Pancreas (tissue), 10 donors: ENCODE measurements at places on chromosomes 11 and 22. TPM values are rescaled to one million over a fixed set of nuclear protein-coding genes. Genes with fewer than 3 reads are reported as not detected.

The CABP4 gene
- 1.5 TPM for total RNA-seq

GRCh38 chr22:22799561-22799960, 88.1 kb upstream of the IGLL5 start:
- no peak for DNase-seq

DNA sequence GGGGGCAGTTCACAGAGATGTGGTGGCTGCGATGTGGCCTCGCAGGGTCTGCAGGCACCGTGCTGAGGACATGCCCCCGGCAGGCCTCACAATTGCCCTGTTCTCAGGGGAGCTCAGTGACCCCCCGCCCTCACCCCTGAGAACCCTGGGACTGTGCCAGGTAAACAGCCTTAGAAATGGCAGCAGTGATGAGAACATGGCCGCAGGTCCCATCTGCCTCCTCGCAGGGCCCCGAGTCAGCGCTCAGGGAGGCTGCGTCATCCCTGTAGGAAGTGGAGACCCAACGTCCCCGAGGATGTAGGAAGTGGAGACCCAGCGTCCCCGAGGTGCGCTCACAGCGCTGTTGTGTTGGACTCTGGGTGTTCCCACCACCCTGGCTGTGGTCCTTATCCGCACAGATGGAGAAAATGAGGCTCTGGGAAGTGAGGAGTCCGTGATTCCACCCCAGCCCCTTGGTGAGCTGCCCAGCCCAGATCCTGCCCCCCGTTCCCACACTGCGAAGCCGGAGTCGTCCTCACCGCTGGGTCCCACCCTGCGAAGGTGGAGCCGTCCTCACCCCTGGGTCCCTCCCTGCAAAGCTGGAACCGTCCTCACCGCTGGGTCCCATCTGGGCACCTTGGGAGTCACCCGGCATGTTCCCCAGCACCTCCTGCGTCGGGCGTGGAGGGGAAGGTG, 1086.8 kb downstream of the BRD1 start:
- DNase-seq = no peak

- DNase-seq = no peak
Observed at GRCh38 chr11:70680781-70681281, 282.5 kb downstream of the CTTN start.

The RIMBP3C gene
- 0.16 TPM for total RNA-seq

GRCh38 chr11:34650528-34650927, 29.6 kb downstream of the EHF start:
- no peak for DNase-seq

The CLNS1A gene
- total RNA-seq = 49.2 TPM

The SCUBE1 gene
- total RNA-seq = 0.17 TPM

The APOBEC3G gene
- 2.8 TPM for total RNA-seq

- DNase-seq = no peak
Observed at GRCh38 chr11:79362206-79362757, 78.5 kb downstream of the TENM4 start.

GRCh38 chr22:16847271-16847670, 22.1 kb upstream of the XKR3 start:
- no peak for DNase-seq

The CLTCL1 gene
- 1.7 TPM for total RNA-seq

GRCh38 chr11:76686261-76687079, 15.9 kb upstream of the LRRC32 start:
- no peak for DNase-seq

The LRP5 gene
- 29.3 TPM for total RNA-seq

- DNase-seq = no peak
Observed at GRCh38 chr11:107856981-107857517, 1.5 kb downstream of the SLC35F2 start.

DNA sequence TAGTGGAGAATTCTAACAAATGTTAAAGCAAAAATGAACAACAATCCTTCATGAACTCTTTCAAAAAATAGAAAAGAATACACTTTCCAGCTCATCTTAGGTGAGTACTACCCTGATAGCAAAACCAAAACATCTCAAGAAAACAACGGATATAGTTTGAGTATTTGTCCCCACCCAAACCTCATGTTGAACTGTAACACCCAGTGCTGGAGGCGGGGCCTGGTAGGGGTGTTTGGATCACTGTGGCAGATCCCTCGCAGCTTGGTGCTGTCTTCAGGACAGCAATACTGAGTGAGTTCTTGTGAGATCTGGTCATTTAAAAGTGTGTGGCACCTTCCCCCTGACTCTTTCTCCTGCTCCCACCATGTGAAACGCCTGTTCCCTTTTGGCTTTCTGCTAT, 27.0 kb downstream of the NCAPD3 start:
- DNase-seq = no peak

DNA sequence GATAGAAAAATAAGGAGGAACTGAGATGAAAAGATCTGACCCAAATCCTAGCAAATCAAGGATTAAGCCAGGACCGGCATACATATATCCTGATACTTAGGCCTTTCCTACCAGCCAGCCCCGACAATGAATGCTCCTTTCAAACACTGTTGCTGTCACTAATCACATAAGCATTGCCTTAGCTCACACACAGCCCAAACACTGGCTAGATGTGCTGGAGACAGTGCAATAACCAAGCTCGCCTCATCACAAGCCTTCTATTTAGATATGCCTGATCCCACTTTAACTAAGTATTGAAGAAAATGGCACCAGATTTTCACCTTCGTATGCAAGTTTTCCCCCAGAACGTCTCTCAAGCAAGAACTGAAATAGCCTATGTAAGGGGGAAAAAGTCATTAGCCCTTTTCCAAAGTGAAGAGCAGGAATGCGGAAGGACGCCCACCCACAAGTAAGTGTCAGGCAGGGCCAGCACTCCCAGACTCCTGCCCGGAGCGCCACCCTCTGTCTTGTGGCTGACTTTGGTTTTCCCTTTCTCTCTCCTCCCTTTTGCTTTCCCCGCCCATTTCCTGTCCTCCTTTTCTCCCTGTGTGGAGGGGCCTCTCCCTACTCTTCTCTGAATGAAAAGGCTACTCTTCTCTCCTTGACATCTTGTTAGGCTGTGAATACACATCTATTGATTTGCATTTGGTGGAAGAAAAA, 8.9 kb upstream of the OPCML start:
- DNase-seq = no peak

GRCh38 chr11:127035824-127036223, 35.3 kb upstream of the KIRREL3 start:
- no peak for DNase-seq

- peak; percentile 28 for DNase-seq
Observed at GRCh38 chr22:46024136-46024840, 47.3 kb upstream of the WNT7B start.

DNA sequence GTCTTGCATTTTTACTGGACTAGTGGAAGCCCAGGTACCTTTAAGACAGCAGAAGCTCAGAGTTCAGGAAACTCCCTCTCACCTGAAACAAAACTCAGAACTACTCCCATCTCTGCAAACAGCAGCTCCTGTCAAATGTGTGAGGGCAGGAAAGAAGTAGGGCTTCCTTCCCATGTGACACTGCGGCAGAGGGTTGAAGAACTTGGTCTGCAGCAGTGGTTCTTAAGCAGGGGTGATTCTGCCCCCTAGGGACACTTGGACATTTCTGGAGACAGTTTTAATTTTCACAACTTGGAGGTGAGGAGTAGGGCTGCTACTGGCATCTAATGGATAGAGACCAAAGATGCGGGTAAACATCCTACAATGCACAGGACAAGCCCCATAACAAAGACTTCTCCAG, 63.4 kb downstream of the RCN1 start:
- no peak for DNase-seq

DNA sequence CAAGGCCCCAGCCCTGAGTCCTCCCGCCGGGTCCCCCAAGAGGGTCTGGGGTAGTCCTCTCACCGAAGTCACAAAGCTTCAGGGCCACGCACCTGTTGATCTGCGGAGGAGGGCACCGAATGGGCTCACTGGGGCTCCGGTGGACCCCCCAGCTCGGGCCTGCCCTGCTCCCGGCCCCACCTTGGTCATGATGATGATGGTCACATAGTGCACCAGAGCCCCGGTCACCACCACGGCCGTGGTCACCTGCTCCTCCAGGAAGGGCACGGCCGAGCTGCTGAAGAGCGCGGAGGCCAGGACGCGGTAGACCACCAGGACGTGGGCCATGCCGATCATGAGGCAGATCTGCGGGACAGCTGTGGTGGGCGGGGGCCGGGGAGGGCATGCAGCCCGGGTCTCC, 13.5 kb upstream of the SIGIRR start:
- no peak for DNase-seq

DNA sequence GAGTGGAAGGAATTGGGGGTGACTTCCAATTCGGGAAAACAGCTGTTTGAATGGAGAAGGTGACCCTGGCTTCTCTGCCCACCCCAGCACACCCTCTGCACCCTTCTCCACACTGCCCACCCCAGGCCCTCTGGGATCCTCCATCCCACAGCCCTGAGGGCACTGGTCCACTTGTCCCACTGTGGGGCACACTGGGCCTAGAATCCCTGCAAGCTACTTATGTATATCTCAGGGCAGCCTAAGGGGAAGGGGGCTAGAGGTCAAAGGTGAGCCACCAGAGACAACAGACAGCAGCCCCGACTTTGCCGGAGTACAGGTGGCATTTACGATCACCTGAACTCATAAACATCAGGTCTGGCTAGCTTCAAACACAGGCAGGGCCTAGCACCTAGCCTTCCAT, 673 bp upstream of the SCUBE2 start:
- DNase-seq = no peak

DNA sequence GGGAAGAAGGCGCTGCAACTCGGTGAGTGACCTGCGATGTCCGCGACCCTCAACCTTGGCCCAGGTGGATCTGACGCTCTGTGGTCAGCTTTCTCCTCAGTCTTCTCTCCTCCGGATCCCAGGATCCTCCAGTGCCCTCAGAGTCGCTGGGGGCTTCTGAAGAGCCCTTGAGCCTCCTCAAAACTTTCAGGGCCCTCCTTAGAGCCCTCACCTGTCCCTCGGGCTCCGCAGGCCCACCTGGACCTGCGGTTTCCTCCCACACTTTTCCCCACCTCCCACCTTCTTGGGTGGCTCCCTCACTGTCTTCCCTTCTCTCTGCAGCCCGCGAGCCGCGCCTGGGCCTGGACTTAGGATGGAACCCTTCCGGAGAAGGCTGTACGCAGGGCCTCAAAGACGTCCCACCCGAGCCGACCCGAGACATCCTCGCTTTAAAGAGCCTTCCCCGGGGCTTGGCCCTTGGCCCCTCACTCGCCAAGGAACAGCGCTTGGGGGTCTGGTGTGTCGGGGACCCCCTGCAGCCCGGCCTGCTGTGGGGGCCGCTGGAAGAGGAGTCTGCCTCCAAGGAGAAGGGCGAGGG, 335 bp downstream of the ZNF408 start:
- no peak for DNase-seq

DNA sequence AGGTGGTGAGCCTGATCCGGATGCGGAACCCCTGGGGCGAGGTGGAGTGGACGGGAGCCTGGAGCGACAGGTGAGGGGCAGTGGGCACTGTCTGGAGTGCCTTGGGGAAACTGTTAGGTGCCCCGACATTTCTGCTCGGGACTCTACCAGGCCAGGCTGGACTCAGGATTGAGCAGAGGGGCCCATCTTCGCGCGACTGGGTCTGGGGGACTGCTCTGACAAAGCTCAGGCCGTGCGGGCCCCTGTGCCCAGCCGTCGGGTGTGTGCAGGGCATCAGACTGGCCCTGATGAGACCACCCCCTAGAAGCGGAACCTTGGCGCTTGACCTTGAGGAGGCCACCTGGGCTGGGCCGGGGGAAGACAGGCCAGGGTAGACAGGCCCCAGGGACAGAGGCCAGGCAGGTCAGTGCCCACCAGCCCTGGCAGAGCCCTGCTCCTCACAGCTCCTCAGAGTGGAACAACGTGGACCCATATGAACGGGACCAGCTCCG, 6.3 kb downstream of the CAPN1 start:
- DNase-seq = no peak

DNA sequence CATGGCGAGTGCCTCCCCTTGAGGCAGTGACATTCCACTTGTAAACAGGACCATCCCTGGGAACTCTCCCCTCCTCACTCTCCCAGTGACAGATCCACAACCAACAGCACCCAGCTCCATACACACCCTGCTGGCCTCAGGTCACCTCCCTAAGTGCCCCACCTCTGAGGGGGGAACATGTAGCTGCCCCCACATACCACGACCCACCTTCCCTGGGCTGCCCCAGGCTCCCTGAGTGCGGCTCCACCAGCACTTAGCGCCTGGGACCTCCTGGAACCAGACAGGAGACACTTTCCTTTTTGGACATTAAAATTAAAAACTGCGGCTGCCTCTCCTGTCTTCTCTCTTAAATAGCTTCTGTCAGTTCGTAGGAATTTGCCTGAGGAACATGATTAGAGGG, 1140.1 kb downstream of the BRD1 start:
- DNase-seq = no peak

GRCh38 chr11:91641153-91641552, 583.5 kb upstream of the FAT3 start:
- DNase-seq = no peak

DNA sequence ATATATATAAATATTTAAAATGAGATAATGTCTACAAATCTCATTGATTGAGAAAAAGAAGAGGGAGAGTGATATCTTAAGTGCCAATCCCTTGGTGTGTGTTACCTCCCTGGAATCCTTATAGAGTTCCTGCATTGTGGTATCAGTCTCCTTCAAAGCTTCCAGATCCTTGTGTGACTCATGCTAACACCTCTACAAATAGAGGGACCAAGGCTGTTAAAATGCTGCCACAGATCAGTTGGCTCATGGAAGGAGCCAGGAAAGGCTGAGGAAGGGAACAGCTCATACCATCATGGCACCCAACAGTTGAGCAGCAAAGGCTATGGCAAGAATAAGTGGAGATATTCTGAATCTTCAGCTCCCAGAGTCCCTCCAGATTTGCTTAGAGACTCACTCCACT, 163.6 kb upstream of the ISX start:
- DNase-seq = no peak

GRCh38 chr11:87454241-87454640, 416.5 kb downstream of the TMEM135 start:
- DNase-seq = peak; percentile 15

DNA sequence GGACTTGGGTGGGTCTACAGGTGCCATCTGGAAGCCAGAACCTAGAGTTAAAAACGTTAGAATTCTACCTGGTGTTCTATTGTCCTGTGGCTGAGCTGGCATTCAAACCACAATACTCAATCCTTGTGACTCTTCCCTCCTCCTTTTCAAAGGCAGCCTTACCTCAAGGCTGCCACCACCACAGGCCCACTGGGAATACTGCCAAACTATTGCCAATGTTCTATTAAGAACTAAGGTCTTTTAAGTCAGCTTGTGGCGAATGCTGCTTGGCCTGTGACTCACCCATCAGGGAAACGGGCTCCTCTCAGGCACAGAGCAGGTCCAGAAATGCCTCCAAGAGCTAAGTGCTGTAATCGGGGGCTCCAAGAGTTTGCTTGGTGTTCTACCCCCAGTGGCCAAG, 1008.4 kb downstream of the JRKL start:
- DNase-seq = no peak

The TCN1 gene
- total RNA-seq = 3.1 TPM

DNA sequence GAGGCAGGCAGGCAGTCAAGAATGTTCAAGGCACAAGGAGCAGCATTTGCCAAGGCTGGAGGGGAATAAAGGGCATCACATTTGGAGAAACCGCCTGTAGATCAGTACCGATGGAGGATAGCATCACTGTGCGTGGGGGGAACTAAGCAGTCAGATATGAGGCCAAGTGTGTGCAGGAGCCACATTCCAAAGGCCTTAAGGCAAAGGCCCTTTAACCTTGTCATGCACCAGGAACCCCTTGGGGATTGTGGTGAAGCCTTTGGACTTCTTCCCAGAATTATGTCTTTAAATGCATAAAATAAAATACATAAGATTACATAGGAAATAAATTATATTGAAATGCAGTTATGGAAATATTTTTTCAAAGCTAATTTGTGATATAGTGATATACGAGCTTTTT, 532.1 kb downstream of the BUD13 start:
- no peak for DNase-seq
